ENCODE measurements at places on chromosomes 16 and 17.

- no peak for DNase-seq
Observed at GRCh38 chr17:45257115-45257514, 4.8 kb downstream of the SPATA32 start.

DNA sequence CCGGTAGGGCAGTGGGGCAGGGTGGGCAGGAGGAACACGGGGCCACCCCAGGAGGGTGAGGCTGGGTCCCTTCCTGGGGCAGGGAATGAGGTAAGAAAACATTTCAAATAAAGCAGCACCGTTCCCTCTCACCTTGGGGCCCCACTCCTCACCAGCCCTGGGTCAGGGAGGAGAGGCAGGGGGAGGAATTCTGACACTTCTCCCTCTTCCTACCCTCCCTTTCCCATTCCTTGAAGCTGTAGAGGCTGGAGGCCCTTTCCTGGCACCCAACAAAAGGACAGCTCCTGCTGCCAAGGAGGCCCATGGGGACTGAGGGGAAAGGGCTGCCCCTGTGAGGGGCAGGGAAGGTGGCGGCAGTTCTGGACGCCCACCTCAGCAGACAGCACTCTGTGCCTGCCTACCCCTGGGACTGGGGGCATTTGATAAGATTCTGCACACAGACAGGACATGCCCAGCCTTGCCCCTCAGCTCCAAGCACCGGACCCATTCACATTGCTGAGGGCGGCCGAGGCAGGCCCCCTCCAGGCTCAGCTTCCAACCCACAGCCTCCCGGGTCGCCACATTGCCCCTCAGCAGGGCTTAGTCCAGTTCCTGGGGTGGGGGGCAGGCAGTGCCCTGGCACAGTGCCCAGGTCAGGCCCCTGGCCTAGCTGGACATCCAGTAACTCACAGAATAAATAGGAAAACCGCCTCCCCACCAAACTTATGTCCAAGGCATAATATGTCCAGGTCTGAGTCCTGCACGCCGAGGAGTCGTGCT lies 6.2 kb downstream of the ATXN7L3 start:
- no peak for DNase-seq

- DNase-seq, result peak; percentile 19
Observed at GRCh38 chr17:47695429-47696376, 1.7 kb downstream of the TBKBP1 start.

- DNase-seq, result no peak
Observed at GRCh38 chr16:50441486-50442157, 72.8 kb upstream of the BRD7 start.

- no peak for DNase-seq
Observed at GRCh38 chr17:42632949-42633444, 23.5 kb downstream of the TUBG1 start.

GRCh38 chr16:75660321-75660720 lies 12.7 kb downstream of the TERF2IP start:
- no peak for DNase-seq

DNA sequence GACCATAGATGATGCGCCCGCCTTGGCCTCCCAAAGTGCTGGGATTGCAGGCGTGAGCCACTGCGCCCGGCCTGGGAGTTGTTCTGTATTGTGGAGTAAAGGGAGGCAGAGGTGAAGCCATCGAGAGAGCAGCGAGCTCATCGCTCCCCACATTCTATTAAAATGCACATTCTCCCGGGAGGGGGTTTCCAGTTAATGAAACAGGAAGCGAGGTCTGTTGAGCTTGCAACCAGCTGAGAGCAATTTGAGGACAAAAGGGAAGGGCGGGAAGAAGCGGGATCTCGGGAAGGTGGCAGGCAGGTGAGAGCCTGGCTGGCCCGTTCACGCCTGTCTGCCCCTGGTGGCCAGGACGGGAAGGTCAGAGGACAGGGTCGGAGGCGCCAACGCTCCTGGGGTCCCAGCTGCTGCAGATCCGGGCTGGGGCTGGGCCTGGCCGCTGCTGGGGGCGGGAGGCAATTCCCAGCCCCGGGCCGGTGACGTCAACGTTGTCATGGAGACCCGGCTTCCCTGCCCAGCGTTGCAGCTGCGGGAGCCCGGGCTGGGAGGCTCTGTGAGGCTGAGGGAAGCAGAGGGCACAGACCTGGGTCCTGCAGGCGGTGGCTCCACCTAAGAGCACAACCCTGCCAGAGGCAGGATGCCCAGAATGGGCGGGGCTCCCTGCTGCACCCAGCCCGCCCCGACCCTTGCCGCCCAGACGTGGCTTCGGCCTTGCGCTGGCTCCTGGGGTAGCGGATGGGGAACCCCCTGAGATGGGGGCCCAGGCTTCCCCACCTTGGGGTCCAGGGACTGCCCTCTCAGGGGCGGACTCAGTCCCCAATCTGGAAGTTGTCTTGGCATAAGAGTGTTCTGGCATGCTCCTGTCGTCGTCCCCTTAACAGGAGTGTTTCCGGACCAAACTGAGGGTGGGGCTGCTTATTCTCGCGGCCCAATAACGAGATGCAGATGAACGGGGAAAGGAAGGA lies 48.7 kb upstream of the PLCG2 start:
- DNase-seq, result peak; percentile 74

- DNase-seq, result no peak
Observed at GRCh38 chr16:1511662-1512569, 18.8 kb downstream of the TELO2 start.

DNA sequence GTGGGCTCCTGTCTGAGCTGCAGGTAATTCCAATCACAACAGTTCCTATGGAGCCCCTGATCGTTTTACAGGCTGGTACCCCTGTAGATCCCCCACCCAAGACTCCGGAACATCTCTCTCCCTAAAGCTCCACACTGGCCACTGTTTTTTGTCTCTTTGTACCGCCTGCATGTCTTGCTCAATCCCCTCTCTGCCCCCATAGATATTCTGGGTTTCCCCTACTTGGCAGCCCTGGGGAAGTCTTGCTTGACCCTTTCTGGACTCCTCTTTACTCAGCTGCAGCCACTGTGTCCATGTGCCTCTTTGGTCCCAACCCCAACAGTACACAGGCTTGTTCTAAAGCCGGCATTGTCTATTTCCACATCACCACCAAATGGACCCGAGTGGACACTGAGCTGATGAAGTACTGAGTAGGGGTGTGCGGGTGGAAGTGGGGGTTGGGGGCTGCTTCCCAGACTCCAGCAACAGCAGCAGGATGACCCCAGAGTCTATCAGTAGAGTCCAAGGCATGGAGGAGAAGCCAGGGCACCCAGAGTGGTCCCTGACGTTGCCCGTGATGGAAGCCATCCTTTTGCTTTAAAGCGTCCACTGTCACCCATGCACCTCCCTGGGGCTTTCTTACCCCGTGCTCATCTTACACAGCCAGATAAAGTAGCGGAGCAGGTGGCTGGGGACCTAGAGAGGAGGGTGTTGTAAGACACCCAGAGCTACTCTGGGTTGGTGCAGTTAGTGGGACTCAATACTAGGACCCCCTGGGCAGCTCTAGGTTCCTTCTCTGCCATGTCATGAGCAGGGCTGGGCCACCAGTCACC lies 6.4 kb downstream of the CD300LB start:
- DNase-seq, result no peak

GRCh38 chr17:71941920-71942319 lies 178.9 kb upstream of the SOX9 start:
- DNase-seq, result no peak

DNA sequence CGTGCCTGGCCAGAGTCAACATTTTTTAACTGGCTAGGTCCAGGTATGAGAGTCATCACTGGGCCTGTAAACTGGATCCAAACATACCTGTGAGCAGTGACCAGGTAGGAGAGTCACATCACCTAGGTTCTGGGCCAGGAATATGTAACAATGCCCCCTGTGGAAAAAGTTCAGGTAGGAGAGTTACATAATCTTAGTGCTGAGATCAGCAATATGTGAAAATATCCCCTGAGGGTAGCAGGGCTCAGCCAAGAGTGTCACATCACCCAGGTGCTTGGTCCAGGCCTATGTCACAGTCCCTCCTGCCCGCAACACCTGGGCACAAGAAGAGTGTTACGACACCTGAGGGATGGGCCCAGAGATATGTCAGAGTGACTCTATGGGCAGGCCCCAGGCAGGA lies 2104.7 kb downstream of the TP53TG3F start:
- no peak for DNase-seq

DNA sequence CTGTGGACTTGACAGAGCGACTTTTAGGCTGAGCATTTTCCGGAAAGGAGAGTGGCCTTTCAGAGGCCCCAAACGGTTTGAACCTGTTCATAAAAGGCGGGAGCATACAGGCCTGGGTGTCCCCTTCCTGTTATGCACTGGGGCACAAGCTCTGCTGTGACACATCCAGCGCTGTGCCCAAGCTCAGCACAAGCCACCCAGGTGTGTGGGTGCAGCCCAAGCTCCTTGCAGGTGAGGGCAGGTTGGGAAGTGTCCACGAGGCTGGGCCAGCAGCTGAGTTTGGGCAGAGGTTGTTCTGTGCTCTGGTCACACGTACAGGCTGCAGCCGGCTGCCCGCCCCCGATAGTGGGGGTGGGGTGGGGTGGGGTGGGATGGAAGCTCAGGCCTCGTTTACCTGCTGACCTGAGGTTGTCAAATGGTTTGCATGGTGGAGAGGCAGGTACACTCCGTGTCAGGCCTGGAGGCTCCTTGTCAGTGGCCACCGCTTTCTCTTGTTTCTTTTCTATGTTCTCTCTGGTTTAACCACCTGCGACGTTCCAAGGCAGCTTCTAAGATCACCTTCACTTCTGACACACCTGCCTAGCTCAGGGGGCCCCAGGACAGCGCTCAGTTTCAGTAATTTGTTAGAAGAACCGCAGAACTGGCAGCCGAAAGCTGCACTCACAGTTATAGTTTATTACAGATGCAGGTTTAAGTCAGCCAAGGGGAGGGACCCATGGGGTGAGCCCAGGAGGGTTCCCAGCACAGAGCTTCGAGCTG lies 194.7 kb upstream of the CIBAR2 start:
- no peak for DNase-seq

DNA sequence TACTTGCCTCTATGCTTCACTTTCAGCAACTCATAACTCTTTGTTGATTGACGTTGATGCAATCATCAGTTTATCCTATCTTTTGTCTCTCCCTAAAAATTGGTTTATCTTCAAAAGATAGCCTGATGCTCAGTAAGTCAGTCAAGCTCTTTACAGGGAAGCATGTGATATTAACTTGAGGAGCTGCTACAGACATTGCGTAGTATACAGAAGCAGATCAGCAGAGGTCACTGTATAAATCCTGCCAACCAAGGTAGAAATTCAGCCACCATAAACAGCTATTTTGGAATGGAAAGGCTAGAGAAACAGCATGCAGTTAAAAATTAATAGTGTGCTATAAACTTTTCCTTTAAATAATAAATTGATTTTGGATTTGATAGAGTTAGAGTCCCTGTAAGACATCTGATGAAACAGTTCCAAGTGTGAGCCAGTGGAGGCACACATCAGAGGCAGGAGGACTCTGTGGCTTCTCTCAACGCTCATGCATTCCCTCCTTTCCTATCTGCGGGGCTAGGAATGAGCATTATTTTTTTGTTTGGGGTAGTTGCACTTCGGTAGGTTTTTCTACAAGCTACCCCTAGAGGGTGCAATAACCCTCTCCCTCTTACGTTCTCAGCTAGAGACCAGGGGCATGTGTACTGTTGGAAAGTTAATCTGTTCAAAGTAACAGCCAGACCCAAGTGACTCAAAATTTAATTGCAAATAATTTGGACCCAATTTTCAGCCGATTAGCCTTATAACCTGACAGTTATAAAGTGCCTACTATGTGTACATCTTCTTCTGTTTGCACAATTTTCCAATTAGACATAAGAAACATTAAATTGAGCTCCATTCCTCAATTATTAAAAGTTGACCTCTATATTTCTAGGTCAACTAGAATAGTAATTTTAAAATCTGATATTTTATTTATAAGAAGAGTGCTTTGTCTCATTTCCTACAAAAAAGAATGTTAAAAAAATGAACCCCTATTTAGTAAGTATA lies 647.7 kb upstream of the SOX9 start:
- DNase-seq, result peak; percentile 32

- DNase-seq, result no peak
Observed at GRCh38 chr17:31321966-31322365, 544 bp upstream of the EVI2A start.

All from GM20000 (cell line).